ENCODE measurements at places on chromosomes 4 and X. TPM values are rescaled to one million over a fixed set of nuclear protein-coding genes. Genes with fewer than 3 reads are reported as not detected.

- no peaks in the 10 kb centered on the region for H3K4me1 ChIP-seq
- no peak overlapping the region for H3K4me3 ChIP-seq
- no peak overlapping the region for H3K27ac ChIP-seq
Measured at GRCh38 chr4:56745042-56745441, 63.9 kb upstream of the HOPX start.

- H3K36me3 ChIP-seq = no peaks in the 10 kb centered on the region
- DNase-seq = no peak
- no peak overlapping the region for H3K27ac ChIP-seq
- no peak overlapping the region for H3K4me3 ChIP-seq
Measured at GRCh38 chrX:65750674-65751469, 83.4 kb downstream of the MSN start.

The MGAT4D gene
- total RNA-seq = not detected

GRCh38 chr4:26930964-26931363 is 70.3 kb downstream of the STIM2 start:
- H3K4me1 ChIP-seq = peaks cover 8% of the 10 kb centered on the region
- H3K36me3 ChIP-seq = peaks cover 1% of the 10 kb centered on the region
- no peak overlapping the region for H3K4me3 ChIP-seq
- no peaks in the 10 kb centered on the region for H3K27me3 ChIP-seq
- DNase-seq = no peak
- no peak overlapping the region for H3K27ac ChIP-seq

DNA sequence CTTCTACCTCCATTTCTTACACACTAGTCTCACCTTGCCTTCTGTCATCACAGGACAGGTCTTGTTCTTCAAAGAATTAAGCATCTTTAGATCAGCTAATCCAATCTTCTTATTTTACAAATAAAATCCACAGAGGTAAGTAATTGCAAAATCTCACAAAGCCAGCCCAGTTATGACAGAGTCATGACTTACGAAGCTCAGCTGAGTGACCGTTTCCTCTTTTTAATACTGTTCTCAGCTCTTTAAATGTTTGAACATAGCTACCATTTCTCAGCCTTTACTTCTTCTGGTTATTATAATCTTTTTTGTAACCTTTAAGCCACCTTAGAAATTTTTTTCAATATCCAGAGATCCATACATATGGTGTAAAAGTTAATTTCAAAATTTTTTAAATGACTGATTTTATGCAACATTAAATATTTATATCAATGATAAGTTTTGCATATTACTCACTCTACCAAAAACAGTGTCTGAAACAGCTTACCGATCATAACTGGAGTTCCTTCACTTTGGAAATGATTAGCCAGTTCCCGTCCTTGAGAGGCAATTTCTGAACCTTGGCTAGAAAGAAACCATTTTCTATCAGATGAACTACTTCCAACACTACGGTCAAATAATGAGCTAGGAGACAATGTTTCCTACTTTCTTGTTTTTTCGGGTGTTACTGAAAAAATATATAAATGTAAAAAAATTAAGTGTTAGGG is 8.8 kb downstream of the ANKRD37 start:
- H3K4me3 ChIP-seq = no peak overlapping the region
- H3K4me1 ChIP-seq = no peaks in the 10 kb centered on the region
- H3K27me3 ChIP-seq = no peaks in the 10 kb centered on the region
- no peak for DNase-seq
- peaks cover 24% of the 10 kb centered on the region for H3K36me3 ChIP-seq

The BMPR1B gene
- total RNA-seq = not detected

DNA sequence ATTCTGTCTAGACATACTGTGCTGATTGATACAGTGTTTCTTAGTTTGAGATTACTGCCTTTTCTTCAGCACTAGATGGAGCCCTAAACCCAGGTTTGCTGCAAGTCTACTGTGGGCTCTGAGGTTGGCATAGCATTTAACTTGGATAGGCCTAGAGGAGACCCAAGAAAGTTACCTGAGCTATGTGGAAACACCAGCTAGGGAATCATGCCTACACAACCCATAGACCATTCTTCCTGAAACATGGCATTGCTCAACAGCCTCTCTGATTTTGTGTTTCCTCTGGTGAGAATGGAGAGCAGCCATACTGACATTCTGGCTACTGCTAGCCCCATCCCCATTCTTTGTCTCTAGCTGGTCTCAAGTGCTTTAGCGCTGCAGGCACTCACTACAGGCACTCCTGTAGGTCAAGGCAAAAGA is 287.7 kb upstream of the PCDH18 start:
- H3K4me1 ChIP-seq = no peaks in the 10 kb centered on the region
- H3K27ac ChIP-seq = no peak overlapping the region
- peak; percentile 5 for DNase-seq
- H3K36me3 ChIP-seq = no peaks in the 10 kb centered on the region

The UBE2K gene
- 46.3 TPM for total RNA-seq

DNA sequence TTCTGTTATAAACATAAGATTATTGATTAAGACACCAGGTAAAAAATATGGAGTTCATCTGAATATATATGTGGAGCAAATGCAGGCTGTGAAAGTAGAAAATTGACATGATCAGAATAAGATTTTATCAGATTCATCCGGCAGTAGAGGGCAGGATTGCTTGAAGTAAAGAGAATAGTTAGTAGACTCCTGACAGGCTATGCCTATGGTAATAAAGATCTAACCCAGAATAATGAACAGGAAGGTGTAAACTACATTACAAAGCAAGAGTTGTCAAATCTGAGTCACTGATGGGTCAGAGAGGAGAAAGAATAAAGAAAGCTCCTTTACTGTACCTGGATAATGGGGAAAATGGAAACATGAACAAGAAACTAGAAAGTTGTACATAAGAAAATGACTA is 20.8 kb upstream of the TMEM184C start:
- no peaks in the 10 kb centered on the region for H3K36me3 ChIP-seq
- no peaks in the 10 kb centered on the region for H3K4me1 ChIP-seq
- H3K27me3 ChIP-seq = no peaks in the 10 kb centered on the region
- no peak overlapping the region for H3K4me3 ChIP-seq

GRCh38 chrX:31123335-31123734 is 51.5 kb upstream of the FTHL17 start:
- no peak overlapping the region for H3K27ac ChIP-seq
- H3K4me1 ChIP-seq = no peaks in the 10 kb centered on the region
- H3K36me3 ChIP-seq = no peaks in the 10 kb centered on the region
- H3K27me3 ChIP-seq = no peaks in the 10 kb centered on the region

The IL2RG gene
- 276 TPM for total RNA-seq

DNA sequence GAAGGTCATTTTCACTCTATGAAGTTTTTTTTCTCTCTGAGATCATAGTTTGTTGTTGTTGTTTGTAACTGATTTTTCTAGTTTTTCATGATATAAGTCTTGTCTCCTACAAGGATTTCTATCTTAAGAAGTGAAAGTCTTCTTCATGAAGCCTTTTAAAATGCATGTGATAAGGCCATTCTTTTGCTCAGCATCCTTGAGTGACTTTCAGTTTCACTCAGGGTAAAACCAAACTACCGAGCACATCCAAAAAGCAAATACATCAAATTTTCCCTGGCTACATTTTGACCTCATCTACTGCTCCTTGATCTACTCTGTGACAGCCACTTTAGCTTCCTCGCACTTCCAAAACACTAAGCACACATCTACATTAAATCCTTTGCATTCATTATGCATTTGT is 580.7 kb downstream of the KCTD8 start:
- H3K4me3 ChIP-seq = no peak overlapping the region
- no peaks in the 10 kb centered on the region for H3K36me3 ChIP-seq
- no peak for DNase-seq
- H3K27me3 ChIP-seq = no peaks in the 10 kb centered on the region

- no peaks in the 10 kb centered on the region for H3K27me3 ChIP-seq
- H3K27ac ChIP-seq = no peak overlapping the region
- H3K36me3 ChIP-seq = peaks cover under 1% of the 10 kb centered on the region
- H3K4me3 ChIP-seq = no peak overlapping the region
Measured at GRCh38 chr4:102517753-102518152, 16.6 kb downstream of the NFKB1 start.

DNA sequence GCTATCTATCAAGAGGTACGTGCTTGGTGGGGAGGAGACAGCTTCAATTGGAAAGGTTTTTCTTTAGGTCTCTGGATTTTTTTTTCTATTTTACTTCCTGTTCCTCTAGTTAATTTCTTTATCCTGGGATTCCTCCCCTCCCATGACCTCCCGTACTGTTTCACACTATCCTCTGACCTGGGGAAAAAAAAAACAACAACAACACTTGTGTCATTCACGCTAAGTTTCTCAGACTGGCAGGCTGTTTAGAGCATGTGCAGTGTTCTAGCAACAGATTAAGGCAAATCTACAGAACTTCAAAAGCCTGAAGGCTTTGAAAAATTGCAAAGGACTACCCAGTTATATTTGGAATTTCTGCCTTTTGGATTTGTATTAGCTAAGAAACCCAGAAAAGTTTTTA is 358.4 kb downstream of the ARHGAP24 start:
- no peak overlapping the region for H3K4me3 ChIP-seq
- no peak overlapping the region for H3K27ac ChIP-seq
- peaks cover 8% of the 10 kb centered on the region for H3K4me1 ChIP-seq
- H3K27me3 ChIP-seq = no peaks in the 10 kb centered on the region
- no peaks in the 10 kb centered on the region for H3K36me3 ChIP-seq

The KLF3 gene
- 52.8 TPM for total RNA-seq

The ITIH6 gene
- total RNA-seq = not detected

- no peaks in the 10 kb centered on the region for H3K36me3 ChIP-seq
- no peaks in the 10 kb centered on the region for H3K27me3 ChIP-seq
Measured at GRCh38 chr4:32199639-32200038, 1479.5 kb downstream of the PCDH7 start.

GRCh38 chr4:22884157-22884556 is 191.4 kb downstream of the GBA3 start:
- no peaks in the 10 kb centered on the region for H3K27me3 ChIP-seq
- H3K4me1 ChIP-seq = no peaks in the 10 kb centered on the region
- no peak overlapping the region for H3K4me3 ChIP-seq
- DNase-seq = no peak
- H3K27ac ChIP-seq = no peak overlapping the region

DNA sequence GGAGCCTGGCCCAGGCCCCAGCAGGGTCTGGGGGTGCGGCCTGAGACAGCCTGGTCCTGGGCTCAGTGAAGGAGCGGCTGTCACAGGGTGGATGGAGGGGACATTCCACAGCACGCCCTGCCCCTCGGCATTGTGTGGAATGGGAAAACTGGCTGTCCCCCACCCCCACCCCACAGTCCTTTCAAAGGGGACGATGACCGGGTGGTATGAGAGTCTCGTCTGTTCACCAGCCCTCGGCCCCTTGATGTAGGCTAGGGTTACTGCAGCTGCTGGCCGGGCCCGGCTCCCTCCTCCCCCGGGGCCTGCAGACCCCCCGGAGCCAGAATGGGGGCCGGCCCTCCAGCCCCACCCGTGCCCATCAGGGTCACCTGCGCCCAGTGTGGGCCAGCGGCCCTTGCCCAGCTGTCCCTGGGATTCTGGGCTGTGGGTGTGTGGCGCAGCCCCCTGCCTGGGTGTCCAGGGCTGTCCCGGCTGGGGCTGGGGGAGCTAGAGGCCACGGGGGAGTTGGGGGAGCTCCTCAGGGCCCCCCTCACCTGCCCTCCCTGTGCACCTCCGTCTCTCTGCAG is 11.7 kb downstream of the FGFRL1 start:
- no peak overlapping the region for H3K4me3 ChIP-seq
- H3K4me1 ChIP-seq = peaks cover 43% of the 10 kb centered on the region
- H3K27me3 ChIP-seq = no peaks in the 10 kb centered on the region

The PDE6B gene
- total RNA-seq = 15.1 TPM
